ENCODE measurements at places on chromosomes 5 and 9. TPM values are rescaled to one million over a fixed set of nuclear protein-coding genes. Genes with fewer than 3 reads are reported as not detected.

GRCh38 chr5:55675119-55675518 lies 37.0 kb downstream of the SLC38A9 start:
- DNase-seq: no peak

- no peak for DNase-seq
Measured at GRCh38 chr5:90344689-90345088, 64.9 kb downstream of the CETN3 start.

GRCh38 chr9:69172895-69173294 lies 1.2 kb upstream of the TJP2 start:
- DNase-seq: no peak

DNA sequence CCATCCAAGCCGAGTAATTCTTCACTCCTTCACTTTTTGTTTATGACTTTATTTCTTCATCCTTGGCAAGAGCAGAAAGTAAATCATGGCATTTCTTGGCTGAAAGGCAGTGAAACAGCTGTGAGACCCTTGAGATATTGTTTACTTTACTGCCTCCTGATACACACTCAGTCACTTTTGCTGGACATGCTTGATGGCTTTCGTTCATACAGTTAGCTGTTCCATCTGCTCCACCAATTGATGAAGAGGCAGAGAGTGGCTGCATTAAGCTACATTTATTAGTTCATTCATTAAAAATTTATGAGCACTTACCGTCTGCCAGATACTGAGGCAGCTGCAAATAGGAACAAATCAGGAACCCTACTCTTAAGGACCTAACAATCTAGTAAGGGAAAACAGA lies 184.4 kb upstream of the OR13F1 start:
- peak; percentile 28 for DNase-seq

GRCh38 chr5:125377141-125377540 lies 630.7 kb upstream of the ZNF608 start:
- DNase-seq: no peak

DNA sequence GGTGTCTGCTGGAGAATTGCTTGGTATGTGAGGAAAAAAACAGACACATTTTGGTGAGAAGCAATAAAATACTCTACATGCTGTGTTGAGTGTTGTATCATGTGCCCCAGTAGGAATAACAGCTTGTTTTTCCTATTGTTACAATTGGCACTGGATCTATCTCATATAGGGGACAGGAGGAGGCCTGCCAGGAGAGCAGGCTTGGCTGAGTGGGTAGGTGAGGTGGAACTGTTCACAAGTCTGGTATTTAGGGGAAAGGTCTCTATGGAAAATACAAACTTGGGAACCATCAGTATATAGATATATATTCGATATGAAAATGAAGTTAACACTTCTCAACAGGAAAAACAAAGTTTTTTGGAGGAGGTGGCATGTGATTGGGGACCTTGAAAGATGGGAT lies 9.5 kb upstream of the SH3TC2 start:
- peak; percentile 66 for DNase-seq

GRCh38 chr5:40401284-40402006 lies 278.3 kb upstream of the PTGER4 start:
- peak; percentile 27 for DNase-seq

DNA sequence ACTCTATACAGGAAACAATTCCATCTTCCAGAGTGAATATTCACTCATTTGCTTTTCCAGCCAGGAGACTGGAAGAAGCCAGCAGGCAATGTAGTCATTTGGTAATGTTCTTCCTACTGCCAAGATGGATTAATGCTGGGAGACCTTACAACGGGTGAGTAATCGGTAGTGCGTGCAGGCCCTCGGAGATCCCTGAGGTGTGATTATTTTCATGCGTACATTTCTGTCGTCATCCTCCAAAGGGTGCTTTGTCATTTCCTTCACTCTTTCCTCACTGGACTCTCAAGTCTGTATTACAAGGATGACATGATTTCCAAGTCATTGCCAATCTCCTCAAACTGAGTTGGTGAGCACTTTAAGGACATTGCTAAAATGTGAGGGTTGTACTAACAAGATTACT lies 263.5 kb downstream of the CWC27 start:
- DNase-seq: no peak

- DNase-seq: no peak
Measured at GRCh38 chr5:85990998-85991397, 626.7 kb upstream of the COX7C start.

DNA sequence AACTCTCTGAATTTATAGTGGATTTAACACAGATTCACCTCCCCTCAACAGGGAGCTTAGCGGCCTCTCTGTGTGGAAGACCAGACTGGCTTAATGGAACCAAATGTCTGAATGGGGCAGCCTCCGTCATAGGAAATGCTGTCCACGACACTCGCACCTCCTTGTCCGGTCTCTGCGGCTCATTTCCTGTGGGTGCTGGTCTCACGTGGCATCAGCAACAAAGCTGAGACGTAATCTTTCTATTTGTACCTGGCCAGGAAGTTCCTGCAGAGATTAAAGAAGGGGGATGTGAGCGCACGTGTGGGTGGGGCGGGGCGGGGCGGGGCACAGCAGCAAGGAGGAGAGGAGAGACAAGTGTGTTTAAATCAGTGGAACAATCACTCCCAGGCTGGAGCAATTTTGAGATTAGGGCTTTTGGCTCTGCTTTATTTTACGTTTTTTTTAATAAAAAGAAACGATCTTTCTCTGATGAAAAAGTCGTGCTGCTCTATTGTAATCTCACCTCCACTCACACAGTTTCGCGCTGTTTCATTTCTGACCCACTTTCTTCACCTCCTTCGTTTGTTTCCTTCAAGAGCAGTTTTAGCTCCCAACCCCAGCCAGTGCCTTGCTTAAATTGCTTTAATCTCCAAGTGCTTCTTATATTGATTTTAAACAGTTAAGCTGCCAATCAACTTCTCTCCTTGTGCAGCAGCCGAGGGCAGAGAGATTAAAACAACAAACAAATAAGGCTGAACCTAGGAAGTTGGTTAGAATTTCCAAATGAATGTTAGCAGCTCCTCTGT lies 132.2 kb upstream of the ASTN2 start:
- DNase-seq: no peak

Gene SLC9A3
- total RNA-seq: 0.35 TPM

Gene TRAF1
- total RNA-seq: 16.0 TPM

Gene ZNF883
- total RNA-seq: 6.8 TPM

Gene SVEP1
- total RNA-seq: 0.17 TPM
